NCI-H510A treated with DMSO at 0.1 percent for 48 hours (cell line): ENCODE measurements at places on chromosomes 4 and X.

DNA sequence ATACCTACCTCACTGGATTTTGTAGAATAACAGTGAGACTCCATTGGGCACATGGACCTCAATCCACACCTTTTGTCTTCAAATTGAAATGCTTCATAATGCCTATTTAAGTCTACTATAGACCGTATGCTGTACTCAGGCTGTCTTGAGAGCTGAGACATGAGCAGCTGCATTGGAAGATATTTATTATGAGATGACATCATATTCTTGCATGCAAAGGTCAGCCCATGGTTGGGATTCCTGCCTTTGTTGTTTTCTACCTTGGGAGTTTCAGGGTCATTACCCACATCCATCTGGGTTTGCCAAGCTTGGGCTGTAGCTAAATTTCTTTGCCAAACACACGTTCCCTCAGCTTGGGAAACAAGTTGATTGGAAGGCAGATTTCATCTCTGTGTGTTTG is 33.2 kb upstream of the MAMLD1 start:
- no peak for DNase-seq

DNA sequence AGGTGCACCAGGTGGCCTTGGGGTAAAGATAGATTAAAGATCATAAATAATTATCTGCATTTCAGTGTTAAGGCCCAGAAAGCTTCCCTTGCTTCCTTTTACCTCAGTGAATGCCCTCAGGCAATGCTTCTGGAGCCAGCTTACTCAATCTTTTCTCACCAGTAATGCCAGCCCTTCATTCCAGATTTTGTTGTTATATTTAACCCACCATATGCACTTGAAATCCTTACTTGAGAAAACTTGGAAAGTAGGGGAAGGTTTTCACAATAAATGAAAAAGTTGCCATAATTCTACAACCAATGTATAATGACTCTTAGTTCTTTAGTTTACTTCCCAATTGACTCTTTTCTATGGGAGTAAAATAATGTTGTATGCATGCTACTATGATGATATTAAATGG is 17.1 kb upstream of the PBDC1 start:
- DNase-seq: no peak

- DNase-seq: no peak
These were observed 237.5 kb downstream of the PAPSS1 start for GRCh38 chr4:107482546-107482945.

GRCh38 chr4:168337550-168337940 is 19.0 kb upstream of the DDX60 start:
- no peak for DNase-seq

GRCh38 chr4:80268936-80269335 is 2.5 kb downstream of the FGF5 start:
- DNase-seq: no peak

GRCh38 chr4:182062936-182063335 is 180.3 kb upstream of the TENM3 start:
- peak; percentile 15 for DNase-seq

DNA sequence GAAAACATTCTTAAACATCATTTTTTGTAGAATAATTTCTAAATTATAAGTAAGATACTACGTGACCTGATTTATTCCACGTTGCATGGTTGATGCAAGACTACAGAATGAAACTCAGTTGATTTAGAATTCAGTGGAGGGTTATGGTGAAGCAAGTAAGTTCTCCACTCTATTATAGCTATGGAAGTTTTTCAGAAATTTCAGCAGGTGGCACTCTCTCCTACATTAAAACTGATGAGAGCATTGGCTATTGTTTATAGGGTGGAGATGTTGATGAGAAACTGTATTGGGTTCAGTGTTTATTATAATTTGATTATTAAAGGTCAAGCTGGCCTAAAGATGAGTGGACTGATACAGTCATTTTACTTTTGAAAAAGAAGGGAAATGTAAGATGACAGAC is 88.0 kb downstream of the FNIP2 start:
- peak; percentile 57 for DNase-seq

GRCh38 chr4:110216129-110216528 is 17.7 kb upstream of the ELOVL6 start:
- no peak for DNase-seq

DNA sequence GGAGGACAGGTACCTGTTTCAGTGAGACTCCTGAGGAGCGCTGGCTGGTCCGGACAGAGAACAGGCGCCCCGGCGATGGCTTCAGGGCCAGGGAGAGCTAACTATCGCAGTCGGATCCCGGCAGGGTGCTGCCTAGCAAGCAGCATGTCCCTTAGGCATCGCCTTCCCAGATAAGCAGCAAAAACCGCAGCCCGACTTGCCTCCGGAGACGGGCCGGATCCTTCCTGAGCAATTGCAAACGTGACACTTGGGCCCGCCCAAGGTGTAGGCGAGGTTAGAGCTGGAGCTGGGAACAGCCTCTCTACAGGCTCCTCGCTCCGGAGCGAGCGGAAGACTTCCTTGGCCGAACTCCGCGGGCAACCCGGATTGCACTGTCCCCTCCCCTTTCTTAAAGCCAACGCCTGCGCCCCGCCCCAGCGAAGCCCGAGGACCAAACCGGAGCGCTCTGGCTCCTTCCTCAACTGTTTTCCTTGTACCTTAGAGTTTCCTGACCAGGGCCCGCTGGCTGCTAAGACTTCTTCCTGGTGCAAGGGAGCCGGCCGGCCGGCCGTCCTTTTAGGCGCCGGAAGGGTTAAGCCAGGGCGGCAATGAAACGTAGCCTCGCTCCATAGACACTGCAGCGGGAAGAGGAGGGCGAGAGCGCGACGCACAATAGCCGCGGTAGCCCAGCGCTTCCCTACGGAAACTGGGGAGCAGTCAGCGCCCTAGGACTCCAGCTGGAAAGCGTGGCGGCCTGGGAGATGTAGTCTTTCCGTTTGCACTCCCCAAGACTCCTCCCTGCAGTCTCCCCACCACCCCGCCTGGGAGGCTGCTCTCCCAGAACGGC is at the start of gene OPHN1:
Gene OPHN1 (minus strand): TSS at position 341 of the 826 bp plus-strand sequence. CDS start 475 bp downstream, outside the sequence.
- DNase-seq: peak; percentile 35

- DNase-seq: no peak
These were observed 62.6 kb downstream of the DGKK start for GRCh38 chrX:50407976-50408375.

DNA sequence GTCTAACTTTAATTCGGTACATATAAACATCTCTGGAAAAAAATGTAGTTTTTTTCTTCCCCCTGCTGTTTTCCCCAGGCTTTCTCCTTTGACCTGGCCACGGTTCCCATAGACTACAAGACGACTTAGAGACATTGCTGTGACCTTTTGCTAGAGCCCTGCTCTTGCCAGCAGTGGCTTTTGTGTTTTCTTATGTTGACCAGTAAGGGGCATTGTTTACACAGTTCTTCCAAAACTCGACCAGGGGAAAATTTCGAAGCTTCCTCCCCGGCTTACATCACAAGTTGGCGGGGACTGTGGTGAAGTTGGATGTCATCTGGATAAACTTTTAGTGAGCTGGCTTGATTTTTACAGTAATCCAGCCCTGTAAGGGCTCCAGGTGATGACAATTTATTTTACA is 9.3 kb downstream of the CCDC160 start:
- no peak for DNase-seq

GRCh38 chr4:127978930-127979329 is 13.7 kb downstream of the ABHD18 start:
- no peak for DNase-seq

GRCh38 chr4:183821076-183821853 is 83.8 kb upstream of the STOX2 start:
- no peak for DNase-seq

DNA sequence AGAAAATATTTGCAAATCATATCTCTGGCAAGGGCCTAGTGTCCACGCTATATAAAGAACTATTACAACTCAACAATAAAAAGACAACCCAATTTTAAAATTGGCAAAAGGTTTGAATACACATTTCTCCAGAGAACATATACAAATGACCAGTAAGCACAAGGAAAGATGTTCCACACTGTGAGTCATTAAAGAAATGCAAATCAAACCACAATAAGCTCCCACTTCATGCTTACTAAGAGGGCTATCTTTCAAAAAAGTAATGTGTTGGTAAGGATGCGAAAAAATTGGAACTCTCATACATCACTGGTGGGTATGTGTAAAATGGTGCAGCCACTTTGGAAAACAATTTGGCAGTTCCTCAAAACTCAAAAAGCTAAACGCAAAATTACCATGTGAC is 884.0 kb upstream of the INTU start:
- DNase-seq: no peak

GRCh38 chr4:78552389-78553042 is 946 bp downstream of the ANXA3 start:
- DNase-seq: no peak

GRCh38 chr4:22389240-22389870 is 126.5 kb downstream of the ADGRA3 start:
- peak; percentile 35 for DNase-seq

DNA sequence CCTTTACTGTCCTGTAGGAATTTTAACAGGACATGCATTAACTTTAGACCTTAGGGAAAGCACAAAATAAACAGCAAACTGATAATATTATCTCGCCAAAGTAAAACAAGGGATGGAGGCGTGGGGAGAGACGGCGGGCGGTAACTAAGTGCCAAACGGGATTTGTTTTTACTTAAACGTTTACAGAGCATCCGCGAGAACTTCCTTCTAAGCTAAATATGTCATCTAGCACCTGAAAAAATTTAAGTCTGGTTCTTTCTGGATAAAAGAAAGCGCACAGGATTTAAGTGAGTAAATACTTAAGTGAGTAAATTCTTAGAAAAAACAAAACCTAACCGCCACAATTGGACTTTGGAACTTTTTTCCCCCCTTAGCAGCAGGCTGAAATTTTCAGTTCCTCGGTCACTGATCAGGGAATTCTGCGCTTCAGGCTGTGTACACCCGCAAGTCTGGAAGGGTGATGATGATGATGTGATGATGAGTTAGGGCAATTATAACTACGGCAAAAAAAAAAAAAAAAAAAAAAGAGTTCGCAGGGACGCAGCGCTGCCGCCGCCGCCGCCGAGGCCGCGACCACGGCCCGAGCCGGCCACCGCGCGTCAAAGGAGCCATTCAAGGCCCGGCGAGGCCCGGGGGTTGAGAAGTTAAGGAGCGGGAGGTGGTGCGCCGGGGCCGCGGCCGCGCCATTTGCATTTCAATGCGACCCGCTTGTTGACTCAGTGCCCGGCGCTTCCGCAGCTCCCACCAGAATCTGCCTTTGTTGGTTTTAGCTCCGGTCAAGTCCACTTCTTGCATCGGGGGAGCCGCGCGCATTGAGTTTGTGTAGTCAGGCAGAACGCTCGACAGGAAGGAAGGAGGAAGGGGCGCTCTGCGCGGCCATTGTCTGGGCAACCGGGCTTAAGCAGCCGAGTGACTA is 108.8 kb downstream of the SPRY1 start:
- peak; percentile 87 for DNase-seq

DNA sequence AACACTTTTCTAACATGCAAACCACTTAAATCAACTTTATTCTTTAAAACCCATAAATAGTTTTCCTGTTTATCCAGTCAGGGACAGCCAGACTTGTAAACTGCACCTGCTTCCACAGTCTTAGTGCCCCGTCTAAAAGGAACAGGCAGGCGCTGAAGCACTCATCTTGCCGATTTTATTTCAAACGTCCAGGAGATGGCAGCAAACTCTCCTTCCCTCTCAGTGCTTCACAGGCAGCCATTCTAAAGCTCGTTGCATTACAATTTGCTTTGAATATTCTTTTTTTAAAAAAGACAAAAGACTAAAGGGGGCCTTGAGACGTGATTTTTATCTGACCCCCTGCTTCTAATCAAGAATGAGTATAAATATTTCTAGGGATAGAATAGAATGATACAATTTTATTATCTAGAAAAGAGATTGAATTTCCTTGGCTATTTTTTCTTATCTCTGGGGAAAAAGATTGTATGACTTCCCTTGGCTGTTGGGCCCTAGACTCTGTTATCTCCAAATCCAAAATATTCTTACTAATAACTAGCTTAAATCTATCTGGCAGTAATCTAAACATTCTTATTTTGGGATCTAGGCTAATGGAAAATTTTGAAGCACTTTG is 93.6 kb upstream of the MYOZ2 start:
- peak; percentile 76 for DNase-seq

GRCh38 chr4:40502934-40503333 is 126.7 kb downstream of the RBM47 start:
- no peak for DNase-seq

DNA sequence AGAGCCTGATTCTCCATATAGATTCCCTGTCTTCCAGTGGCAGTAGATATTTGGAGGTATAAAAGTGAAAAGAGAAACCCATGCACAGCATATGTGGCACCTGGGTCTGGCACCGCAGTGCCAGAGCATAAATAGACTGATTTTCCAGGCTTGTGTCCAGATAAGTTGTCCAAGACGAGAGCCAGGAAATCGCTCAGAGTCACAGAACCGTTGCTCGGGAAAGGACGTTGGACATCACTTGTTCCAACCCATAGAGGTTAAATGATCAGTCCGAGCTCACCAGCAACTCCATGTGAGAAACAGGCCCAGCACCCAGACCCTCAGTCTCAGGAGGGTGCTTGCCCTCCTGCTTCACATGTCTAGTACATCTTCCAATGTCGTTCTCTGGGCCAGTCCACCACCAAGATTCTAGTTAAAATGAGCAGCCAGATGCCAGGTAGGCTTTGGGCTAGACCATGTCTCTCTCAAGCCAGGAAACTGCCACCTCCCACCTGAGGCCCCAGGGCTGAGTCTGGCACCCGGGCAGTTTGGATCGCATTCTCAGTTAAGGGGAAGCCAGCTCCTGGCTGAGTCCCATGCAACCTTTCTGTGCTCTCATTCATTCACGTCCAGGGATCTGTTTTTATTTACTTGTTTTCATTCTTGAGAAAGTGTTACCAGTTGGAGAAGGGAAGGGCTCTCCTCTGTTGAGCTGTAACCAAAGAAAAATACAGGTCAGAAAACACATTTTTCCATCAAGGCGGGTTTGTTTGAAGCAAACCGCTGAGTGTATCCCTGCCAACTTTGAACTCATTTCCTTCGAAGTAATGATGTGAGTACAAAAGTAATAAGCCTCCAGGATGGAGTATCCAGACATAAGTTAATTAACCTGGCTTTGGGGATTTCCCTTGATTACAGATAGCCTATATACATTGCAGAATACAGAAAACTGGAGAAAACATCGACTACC is 91.7 kb downstream of the PHOX2B start:
- no peak for DNase-seq

GRCh38 chr4:57661517-57662090 is 551.4 kb upstream of the IGFBP7 start:
- no peak for DNase-seq

DNA sequence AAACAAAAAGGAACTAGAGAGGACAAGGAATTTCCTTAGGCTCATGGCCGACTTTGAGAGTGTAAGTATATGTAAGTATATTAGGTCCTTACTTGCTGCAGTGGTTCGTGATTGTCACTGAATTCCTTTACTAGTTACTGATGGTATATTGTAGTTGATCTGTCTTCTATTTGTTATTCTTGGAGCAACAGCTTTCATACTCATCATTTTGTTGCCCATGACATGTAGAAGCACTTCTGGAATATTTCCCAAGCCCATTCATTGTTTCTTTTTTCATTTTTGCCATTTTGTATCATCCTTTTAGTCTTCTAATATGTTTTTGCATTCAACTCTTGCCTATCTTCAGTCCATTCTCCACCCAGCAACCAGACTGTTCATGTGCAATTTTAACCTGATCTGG is 170.0 kb downstream of the ARHGAP10 start:
- no peak for DNase-seq

DNA sequence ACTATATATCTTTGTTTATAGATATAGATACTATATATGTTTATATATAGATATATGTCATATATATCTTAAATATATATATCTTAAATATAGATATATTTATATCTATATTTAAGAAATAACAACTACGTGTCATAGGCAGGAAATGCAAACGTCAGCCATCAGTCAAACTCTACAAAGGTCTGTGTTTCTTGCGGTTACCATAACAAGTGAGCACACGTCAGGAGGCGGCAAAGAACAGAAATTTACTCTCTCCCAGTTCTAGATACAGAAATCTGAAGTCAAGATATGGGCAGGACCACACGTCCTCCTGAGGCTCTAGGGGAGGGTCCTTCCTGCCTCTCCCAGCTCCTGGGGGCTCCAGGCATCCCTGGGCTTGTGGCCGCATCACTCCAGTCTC is 6.5 kb downstream of the PLCXD1 start:
- no peak for DNase-seq
